Activated CD4-positive, alpha-beta T cell treated with anti-CD3 and anti-CD28 coated beads for 36 hours (primary cell): ENCODE measurements at places on chromosomes 3 and 15.

DNA sequence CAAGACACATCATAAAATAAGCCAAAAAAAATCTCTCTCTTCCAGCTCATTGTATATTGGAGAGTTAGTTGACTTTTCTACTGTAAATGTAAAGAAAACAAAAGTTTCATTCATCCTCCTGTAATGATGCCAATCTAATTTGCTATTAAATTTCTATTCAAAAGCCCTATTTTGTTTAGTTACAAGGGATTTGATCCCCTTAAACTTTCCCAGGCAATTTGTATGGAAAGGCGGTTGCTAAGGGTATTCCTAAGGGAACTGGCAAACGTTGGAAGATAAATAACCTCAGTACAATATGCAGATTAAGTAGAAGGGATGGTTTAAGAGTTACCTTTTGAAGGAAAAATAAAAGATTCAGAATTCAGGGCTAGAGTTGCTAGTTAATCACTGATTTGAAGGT lies 352.7 kb downstream of the TIGIT start:
- DNase-seq, result no peak

GRCh38 chr15:77387365-77388105 lies 32.4 kb downstream of the PEAK1 start:
- DNase-seq, result no peak

DNA sequence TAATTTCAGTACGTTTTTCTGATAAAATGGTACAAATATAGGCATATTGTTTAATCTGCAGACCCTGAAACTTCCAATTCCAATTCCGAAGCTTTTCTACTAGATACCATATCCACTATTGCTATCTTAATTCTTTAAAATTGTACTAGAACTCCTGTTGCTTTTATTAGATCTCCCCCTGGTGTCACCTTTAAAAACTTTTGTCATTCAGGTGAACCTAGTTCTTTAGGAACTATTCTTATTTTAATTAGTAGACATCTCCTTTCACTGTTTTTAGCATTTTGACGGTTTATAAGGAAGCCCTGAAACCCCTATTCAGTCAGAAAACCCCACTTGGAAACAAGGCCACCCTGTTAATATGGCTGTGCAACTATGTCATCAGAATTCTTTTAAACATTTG lies 22.3 kb downstream of the C2CD4B start:
- no peak for DNase-seq

GRCh38 chr3:142040941-142041491 lies 108.3 kb downstream of the TFDP2 start:
- no peak for DNase-seq

DNA sequence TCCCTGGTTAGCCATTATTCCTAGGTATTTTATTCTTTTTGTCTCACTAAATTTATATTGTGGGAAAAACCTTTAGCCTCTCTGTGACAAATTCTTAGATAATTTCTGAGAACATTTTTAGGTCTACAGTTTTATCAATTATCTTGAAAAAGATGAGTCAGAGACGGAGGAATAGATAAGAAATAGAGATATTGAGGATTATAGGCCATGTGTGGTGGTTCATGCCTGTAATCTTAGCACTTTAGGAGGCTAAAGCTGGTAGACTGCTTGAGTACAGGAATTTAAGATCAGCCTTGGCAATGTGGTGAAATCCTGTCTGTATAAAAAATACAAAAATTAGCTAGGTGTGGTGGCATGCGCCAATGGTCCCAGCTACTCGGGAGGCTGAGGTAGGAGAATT lies 960.2 kb downstream of the SQOR start:
- DNase-seq, result no peak

- no peak for DNase-seq
These were observed 129.7 kb upstream of the LMOD3 start for GRCh38 chr3:69252141-69252540.

DNA sequence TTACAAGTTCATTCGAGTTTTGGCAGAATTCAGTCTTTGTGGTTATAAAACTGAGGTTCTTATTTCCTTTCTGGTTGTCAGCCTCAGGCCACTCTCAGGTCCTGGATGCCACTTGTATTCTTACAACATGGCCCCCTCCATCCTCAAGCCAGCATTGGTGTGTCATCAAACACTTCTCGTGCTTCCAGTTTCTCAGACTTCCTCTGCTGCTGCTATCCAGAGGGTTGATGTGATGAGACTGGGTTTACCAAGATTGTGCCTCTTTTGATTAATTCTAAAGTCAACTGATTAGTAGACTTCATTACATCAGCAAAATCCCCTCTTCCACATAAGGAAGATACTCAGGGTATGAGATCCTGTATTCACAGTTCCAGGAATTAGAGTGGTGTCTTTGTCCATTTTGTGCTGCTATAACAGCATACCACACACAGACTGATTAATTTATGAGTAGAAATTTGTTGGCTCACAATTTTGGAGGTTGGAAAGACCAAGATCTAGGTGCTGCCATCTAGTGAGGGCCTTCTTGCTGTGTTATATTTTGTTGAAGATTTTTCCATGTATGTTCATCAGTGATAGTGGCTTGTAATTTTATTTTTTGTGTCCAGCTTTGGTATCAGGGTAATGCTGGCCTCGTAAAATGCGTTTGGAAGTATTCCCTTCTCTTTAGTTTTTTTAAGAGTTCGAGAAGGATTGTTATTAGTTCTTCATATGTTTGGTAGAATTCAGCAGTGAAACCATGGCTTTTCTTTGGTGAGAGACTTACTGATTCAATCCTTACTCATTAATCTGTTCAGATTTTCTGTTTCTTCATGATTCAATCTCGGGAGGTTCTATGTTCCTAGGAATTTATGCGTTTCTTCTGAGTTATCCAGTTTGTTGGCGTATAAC lies 11.1 kb downstream of the LRCH3 start:
- peak; percentile 48 for DNase-seq

DNA sequence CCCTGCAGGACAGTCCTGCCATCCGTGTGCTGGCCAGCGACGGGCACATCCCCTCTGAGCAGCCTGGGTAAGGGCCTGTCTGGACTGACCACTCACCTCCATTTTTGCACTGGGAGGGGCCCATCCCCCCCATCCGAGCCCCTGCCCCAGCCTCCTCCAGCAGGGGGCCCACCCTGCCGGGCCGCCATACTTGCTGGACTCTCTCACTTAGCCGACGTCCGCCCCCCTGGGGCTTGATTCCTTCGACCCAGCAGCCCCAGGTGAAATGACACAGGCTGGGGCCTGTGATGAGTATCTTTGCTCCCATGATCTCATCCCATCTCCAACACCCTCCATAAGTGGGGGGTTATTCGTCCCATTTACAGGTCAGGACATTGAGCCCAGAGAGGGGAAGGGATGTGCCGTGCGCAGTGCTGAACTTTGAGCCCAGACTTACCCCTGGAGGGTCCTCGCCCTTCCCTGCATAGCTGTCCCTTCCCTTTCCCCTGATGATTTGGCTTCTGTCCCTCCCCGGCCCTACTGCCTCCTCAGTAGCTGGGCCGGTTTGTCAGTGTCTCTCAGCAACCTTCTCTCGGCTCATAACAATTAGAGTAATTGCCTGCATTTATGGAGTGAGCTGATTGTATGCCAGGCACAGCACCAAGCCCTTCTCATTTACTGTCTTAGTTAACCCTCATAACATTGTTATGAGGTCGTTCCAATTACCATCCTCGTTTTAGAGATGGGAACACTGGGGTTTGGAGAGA lies 4.2 kb downstream of the LMAN1L start:
- DNase-seq, result no peak
